ENCODE measurements at places on chromosomes 2 and 18.

DNA sequence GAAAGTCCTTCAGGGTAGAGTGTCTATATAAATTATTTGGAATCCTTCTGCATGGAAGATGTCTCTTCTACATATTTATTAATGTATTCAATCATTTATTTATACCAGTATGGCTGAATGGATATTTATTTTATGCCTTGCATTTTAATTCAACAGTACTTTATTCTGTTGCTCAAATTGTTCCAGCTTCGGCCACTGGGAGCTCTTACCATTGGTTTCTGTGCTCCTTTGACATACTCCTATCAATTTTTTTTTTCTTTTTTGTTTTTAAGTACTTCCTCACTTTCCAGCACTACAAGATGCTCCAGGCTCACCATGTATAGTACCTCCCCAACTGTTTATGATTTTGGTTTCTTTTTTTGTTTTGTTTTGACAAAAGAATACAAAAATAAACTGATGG lies 39.4 kb upstream of the WIPF1 start:
- DNase-seq = no peak

DNA sequence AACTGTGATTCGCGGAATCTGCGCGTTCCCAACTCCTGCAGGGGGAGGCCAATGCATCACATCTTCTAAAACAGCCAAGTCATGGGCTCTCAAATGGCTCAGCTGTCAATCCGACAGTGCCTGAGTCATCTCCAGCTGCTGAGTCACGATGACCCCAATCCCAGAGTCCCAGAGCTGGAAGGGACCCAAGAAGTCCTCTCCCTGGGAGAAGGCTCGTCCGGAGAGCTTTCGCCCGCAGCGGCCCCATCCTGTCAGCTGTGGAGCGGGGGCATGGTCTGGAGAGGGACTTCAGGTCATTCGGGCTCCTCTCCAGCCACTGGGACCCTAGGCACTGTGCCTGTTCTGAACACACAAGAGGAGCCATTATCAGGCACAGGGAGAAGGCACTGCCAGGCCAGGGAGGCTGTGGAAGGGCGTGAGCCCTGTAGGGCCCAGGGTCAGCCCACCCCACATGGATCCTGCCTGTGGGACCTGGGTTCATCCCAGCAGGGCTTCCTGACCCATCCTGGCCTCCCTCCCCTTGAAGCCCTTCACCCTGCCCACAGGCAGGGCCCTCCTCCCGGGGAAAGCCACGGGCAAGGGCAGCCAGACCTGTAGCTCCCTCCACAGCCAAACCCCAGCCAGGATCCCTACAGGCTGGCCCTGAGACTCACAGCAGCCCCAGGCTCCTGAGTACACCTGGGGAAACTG lies 47.6 kb upstream of the GPC1 start:
- DNase-seq = peak; percentile 93

- no peak for DNase-seq
Measured at GRCh38 chr2:139721411-139721995, 941.3 kb upstream of the NXPH2 start.

DNA sequence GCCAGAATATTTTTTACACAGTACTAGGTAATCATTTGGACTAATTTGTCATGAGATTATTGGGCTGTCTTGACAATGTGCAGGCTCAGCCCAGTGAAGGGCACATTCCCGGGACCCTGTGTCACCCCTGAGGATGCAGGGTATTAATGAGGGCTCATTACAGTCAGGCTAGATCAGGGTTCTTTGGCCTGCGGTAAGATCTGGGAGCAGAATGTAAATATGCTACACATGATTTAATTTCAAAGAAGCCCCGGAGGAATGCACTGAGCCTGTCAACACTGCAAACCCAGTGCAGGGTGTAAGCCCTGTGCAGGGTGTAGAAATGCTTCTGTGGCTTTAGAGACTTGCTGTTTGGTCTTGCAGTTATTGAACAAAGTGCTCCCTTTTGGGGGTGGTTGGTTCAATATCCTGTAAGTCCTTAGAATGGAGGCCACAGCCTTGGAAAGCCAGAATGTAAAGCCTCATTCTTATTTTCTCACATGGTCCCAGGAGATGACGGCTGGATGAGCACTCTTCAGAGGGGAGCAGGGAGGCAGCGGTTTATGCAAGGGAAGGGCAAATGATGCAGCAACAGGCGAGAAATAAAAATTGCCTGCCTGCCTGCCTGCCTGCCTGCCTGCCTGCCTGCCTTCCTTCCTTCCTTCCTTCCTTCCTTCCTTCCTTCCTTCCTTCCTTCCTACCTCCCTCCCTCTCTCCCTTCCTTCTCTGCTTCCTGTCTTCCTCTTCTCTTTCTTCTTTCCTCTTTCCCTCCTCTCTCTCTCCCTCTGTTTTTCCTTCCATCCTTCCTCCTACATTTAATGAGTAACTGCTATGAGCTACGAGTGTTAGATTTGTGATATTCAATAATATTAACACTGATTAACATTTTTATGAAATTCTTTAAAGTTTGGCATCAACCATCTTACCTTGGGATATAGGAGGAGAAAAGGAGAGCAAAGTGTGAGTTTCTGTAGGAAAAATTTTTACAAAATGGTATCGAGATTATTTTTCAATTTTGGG lies 148.8 kb downstream of the VAPA start:
- DNase-seq = no peak

DNA sequence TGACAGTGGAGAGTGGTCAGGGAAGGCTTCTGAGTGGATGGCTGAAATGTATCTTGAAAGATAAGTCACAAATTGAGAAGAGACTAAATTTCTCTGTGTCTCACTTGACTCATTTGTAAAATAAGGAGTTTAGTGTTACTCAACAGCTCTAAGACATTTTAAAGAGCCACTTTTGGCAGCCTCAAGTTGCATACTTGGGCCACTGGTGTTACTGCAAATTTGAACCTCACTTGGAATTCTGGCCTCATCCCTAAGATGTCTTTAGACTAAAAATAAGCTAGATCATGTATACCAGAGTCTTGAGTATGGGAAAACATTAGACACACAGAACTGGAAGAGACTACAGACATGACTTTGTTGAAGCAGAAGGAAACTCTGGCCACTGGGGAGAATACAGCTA lies 4.5 kb upstream of the MTLN start:
- DNase-seq = no peak

GRCh38 chr18:12041561-12041960 lies 52.1 kb upstream of the ANKRD62 start:
- peak; percentile 13 for DNase-seq
